ENCODE measurements at places on chromosomes 3 and 15.

DNA sequence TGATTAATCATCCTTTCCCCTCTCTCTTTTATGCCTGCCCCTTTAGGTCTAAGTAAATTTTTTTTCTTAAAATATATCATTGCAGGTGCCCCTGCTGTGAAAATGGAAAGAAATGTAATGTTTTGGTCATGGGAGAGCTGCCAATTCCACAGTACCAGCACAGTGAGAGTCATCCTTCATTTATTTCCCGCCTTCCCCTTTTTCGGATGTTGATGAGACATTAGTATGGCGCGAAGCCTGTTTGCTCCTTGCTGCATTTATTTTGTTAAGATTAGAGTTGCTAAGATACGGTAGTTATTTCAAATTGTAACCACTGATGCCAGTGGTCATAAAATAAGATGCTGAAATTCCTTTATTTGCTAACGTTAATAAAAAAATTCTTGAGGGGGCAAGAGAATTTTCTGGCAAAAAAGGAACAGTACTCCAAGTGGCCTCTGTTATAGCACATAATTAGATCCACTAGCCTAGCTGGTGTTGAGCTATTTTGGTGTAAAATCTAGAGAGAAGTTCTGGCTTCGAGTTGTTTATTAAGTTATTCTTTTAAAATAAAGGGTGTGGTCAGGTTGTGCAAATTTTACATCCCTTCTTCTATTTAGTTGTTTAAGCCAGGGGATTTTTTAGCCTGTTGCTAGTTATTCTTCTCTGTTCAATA is 62.8 kb downstream of the MDFIC2 start:
- no peak for DNase-seq

- DNase-seq, result no peak
Observed at GRCh38 chr3:51371943-51372557, 13.0 kb upstream of the MANF start.

GRCh38 chr3:116739678-116740077 is 30.1 kb downstream of the TUSC7 start:
- DNase-seq, result no peak

GRCh38 chr3:117880638-117881037 is 1154.0 kb downstream of the IGSF11 start:
- no peak for DNase-seq

DNA sequence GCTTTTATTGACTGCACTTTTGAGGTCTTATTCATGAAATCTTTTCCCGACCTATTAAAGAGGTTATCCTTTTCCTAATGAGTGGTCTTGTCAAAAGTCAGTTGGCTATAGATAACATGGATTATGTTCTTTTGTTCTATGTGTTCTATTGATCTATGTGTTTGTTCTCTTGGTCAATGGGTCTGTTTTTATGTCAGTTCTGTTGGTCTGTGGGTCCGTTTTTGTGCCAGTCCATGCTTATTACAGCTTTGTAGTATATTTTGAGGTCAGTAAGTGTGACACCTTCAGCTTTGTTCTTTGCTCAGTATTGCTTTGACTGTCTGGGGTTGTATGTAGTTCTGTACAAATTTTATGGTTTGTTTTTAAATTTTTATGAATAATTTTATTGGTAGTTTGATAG is 7.8 kb downstream of the TFG start:
- DNase-seq, result no peak

DNA sequence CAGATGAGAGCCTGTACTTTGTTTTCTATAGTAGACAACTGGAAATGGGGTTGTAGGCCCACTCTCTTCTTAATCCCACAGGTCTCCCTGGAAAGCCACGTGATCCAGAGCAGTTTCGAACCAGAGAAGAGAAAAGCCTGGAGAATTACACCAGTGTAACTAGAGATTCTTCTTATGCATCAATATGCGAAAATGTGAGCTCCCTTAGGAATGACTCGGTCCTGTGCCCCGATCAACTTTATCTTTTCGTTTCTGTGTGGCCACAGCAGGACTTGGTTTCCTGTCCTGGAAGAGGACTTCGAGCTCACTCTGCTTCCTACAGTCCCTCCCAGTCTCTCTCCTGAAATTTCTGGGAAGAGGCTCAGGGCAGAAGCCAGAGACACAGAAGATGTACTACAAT is 73.8 kb upstream of the TPM1 start:
- no peak for DNase-seq

GRCh38 chr15:39502082-39502447 is 78.8 kb upstream of the THBS1 start:
- no peak for DNase-seq

GRCh38 chr3:60855250-60855649 is 396.0 kb downstream of the FHIT start:
- DNase-seq, result no peak

DNA sequence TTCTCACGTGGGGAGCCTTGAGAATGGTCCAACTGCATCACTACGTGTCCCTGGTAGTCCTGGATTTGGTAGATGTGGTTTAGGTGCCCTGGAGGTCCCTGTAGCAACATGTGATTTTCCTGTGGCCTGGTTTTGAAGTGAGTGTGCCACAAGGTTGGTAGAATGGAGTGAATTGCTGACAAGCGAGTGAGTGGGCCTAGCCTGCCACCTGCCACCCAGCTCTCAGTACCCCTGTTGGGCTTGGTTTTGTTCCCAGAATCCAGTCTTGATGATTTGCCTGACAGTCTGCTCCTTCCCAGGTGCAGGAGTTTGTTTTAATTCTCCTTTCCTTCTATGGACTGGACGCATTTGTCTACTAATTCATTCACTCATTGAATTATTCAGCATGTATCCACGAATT is 19.4 kb downstream of the RPLP1 start:
- no peak for DNase-seq

DNA sequence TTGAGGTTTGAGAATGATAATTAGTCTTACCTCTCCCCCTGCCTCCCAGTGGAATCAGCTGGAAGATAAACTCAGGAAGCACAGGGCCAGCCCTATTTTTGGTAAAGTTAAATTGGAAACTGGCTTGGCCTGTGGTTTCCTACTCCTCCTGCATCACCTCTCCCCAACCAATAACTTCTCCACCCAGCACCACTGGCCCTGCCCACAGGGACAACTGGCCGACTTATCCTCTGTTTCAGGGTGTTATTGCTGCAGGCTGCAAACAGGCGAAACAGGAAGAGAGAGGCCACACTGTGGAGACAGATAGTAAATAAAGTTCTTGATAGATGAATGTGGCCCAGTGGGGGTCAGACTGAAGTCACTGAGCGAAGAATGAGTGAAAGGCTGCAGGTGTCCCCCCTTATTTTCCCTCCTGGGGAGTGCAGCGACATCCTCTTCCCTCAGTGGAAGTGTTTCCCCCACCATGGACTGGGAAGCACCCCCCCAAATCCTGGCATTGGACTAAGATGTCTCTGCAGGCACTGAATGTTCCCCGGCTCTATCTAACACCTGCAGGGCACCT is 47.1 kb downstream of the PDIA5 start:
- DNase-seq, result no peak

- no peak for DNase-seq
Observed at GRCh38 chr3:136197159-136197793, 1.1 kb upstream of the MSL2 start.

Data from NCI-H187 (cell line).